ENCODE measurements at places on chromosomes 1 and 21.

DNA sequence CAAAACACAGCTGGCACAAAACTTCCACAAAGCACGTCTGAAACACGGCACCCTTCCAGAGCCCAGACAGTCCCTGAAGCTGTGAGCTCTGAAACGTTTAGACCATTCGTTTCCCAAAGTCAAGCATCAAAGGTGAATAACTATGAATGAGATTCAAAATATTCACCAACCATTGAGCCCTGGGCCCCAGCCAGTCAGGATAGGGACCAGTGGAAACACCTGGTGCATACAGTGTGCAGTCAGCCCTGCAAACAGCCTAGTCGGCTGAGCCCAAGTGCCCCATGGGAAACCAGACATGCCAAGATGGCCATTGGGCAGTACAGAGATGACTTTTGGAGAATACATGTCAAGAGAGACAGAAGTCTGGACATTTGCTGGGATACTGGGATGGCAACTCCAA is 90.4 kb upstream of the EDN2 start:
- DNase-seq = no peak

DNA sequence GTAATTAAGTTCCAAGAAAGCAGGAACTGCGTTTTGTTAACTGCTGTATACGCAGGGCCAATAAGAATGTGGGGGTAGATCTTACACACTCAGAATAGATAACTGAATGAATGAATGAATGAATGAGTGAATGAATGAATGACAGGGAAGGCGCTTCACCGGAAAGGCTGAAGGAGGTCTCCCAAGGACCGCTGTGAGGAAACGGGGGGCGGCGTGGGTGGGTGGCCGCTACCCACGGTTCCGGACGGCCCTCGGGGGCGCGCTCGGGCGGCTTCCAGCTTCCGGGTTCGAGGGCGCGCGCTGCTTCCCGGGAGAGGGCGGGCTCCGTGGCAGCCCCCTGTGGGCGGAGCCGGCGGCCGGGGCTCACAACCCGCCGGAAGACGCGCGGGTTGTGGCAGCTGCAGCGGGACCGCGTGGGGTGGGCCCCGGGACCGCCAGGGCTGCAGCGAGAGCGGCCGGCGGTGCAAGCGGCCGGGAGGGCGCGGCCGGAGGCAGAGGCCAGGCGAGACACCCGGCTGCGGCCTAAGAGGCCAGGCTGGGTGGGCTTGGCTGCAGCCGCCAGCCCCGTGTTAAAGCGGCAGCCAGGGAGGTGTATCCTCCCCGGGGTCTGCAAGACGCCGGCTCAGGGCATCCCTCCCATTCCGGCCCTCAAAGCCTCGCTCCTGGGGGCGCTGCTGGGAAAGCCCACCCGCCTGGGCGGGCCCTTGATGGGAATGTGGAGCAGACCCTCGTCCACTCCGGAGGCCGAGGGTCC is at the start of gene ZFP69:
TSS of gene ZFP69 (plus strand) at position 367 of the 754 bp plus-strand sequence. CDS start 2,072 bp downstream, outside the sequence.
- DNase-seq = peak; percentile 93

DNA sequence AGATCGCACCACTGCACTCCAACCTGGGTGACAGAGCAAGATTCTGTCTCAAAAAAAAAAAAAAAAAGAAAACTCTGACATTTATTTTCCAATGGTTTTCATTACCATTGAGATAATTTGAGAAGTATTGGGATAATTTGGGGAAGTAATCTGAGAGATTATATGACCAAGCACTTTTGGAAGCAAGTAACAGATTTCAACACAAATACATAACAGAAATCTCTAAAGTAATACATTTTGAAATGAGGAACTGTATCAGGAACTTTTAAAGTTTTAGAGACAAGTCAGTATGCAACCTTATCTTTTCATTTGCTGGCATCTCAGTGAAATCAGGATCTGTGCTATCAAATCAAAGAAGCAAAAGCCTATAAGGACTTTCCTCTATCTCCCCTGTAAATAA is 25.4 kb upstream of the SLC16A1 start:
- DNase-seq = no peak

DNA sequence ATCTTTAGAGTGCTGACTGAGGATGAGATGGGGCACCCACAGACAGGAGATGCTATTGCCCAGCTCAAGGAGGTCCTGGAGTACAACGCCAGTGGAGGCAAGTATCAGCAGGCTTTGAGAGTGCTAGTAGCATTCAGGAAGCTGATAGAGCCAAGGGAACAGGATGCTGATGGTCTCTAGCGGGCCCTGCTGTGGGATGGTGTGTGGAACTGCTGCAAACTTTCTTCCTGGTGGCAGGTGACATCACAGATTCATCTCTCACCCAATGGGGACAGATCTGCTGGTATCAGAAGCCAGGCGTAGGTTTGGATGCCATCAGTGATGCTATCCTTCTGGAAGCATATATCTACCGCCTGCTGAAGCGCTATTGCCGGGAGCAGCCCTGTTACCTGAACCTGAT is 609.8 kb upstream of the NCAM2 start:
- no peak for DNase-seq

- DNase-seq = no peak
Measured at GRCh38 chr1:199522936-199523335, 504.6 kb upstream of the NR5A2 start.

- DNase-seq = no peak
Measured at GRCh38 chr1:194975913-194976312, 1632.3 kb downstream of the KCNT2 start.

DNA sequence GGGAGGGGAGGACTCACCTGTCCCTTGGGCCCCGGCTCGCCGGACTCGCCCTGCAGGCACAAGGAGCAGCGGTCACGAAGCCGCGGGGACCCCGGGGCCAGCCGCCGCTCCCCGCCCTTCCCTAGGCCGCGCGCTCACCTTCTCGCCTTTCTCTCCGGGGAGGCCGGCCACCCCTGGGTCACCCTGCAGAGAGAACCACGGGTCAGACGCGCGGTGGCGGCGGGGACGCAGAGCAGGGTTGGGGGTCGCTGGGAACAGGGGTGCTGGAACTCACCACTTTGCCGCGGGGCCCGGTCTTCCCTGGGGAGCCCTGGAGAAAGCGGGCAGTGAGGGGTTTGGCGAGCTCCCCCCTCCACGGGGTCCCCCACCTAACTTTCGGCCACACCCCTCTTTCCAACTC is 13.3 kb downstream of the COL9A2 start:
- DNase-seq = no peak

DNA sequence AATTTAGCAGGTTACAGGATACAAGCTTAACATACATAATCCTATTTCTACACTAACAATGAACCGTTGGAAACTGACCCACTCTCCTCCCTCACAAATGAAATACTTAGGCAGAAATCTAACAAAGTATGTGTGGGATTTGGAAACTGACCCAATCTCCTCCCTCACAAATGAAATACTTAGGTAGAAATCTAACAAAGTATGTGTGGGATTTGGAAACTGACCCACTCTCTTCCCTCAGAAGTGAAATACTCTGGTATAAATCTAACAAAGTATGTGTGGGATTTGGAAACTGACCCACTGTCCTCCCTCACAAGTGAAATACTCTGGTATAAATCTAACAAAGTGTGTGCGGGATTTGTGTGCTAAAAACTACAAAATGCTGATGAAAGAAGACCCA is 60.3 kb downstream of the TRAF5 start:
- DNase-seq = no peak

DNA sequence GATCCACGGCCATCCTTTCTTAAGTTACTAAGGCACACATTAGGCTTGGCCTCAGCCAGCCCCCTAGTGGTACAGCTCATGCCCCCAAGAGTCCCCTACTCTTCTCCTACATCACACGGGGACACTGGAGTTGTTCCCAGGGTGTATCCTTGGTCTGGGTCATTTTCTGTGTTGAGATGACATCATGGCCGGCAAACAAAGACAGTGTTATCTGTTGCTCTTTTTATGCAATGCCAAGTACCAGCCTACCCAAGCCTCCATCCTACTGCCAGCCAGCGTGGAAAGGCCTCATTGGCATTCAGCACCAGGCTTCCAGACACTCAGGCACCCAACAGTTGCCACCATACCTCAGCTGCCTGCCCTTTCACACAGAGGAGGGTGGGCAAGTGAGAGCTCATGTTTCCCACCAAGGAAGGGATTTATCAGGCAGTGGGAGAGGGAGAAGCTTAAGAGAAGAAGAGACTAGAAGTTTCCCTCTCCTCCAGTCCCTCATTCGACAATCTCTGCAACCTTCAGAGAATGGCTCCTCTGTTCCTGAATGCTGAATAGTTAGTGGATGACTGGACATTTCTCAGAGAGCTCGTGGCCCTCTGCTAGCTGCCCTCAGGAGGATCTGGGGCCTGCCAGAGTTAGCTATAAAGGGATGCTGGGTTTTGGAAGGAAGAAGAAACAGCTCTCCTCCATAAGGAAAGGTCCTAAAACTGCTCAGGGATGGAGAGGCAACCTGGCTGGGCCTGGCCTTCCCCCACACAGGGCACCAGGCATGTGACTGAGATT is 17.7 kb downstream of the CBR1 start:
- DNase-seq = peak; percentile 26

- peak; percentile 77 for DNase-seq
Measured at GRCh38 chr1:111990878-111991718, 1.6 kb upstream of the KCND3 start.

GRCh38 chr21:46060596-46061061 is 37.3 kb upstream of the COL6A2 start:
- DNase-seq = no peak

DNA sequence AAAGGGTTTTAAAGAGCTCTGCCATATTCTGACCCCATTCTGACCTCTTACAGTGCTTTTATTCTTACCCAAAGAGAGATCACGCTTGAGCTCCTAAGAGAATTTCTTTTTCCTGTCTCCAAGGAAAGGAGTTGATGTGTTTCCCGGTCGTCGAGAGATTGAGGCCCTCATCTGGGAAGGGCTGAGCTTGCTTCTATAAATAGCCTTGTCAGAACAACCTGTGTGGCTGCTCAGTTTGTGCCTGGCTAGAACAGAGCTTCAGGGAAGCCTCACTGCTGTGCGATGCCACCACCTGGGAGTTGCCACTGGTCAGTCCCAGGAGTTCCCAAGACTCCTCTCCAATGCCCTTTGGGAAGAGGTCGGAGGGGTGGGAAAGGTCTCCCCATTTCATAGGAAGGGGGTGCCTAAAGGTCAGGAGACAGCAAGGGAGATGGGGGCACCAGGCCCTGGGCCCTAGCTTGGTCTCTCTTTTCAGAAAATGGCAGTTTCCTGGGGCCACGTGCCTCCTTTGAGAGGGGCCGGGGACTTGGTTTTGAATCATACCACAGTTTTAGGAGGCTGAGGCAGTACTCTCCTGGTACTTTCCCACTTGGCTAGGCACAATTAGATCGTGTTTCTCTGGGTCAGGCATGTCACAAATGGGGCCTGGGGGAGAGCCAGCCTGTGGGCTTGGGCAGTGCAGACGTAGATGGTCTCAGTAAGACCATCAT is 52.1 kb downstream of the EIF2D start:
- no peak for DNase-seq

DNA sequence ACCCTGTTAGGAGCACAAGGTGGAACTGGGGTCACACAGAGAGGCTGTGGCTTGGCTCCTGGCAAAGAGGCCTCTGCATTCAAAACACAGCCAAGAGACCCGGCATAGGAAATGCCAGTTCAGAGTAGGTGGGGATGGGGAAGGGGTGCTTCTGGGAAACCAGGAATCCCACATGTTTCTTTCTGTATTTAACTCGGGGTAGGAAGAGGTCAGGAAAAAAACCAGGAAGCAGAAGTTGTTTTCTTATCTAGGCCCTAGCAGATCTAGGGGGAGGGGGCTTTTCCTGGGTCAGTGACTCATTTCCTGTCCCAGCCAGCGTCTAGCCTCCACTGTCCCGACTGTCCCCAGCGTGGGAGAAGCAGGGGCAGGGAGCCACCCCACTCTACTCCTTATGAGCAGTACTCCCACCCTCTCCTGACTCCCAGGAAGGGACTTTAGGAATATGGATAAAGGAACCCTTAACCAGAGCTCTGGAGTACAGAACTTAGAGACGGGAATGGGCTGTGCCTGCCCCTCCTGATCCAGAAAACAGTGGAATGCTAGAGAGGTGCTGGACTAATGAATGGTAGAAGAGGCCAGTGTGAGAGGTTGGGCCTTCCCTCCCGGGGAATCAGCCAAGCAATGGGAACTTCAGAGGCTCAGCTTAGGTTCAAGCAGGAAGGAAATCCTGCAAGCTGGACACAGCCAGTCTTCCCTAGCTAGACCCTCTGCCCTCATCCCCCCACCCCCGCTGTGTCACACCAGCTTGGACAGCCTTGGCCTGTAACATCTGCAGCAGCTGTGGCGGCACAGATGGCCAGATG is 5.7 kb downstream of the FHL3 start:
- DNase-seq = no peak

- DNase-seq = no peak
Measured at GRCh38 chr1:180606155-180606554, 25.7 kb upstream of the XPR1 start.

GRCh38 chr1:156828400-156829124 is 11.9 kb upstream of the SH2D2A start:
- DNase-seq = no peak

GRCh38 chr1:89280766-89281165 is 8.1 kb upstream of the GBP5 start:
- DNase-seq = no peak

DNA sequence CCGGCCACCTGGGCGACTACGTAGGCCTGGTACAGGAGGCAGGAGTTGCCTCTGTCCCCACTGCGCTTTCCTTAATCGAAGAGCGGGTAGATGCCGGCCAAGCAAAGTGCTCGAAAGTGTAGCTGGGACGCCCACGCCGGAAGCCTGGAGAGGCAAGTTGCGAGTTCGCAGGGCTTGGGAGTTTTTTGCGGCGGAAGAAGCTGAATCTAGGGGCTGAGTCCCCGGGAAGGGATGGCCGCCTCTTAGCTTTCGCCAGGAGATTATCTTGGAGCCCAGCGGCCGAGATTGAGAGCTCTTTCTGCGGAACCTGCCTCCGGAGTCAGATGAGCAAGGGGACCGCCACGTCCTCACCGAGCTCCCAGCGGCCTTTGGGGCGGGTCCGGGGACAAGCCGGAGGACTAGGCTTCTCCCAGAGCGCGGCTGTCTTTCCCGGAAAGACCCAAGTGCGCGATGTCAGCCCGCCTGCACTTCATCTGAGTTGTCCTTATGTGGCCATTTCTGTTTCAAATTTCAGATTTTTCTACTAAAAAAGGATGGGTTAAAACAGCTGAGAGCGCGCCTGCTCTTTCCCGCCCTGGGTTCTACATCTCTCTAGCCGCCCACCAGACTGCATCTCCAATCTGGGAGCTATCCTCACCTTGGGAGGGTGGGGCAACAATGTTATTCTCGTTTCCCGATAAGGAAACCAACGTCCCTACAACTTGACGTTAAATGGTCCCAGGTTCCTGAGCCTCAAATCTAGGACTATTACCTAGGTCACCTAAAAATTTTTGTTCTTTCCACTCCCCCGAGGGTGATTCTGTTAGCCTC is 12.4 kb upstream of the TBX15 start:
- DNase-seq = peak; percentile 31

DNA sequence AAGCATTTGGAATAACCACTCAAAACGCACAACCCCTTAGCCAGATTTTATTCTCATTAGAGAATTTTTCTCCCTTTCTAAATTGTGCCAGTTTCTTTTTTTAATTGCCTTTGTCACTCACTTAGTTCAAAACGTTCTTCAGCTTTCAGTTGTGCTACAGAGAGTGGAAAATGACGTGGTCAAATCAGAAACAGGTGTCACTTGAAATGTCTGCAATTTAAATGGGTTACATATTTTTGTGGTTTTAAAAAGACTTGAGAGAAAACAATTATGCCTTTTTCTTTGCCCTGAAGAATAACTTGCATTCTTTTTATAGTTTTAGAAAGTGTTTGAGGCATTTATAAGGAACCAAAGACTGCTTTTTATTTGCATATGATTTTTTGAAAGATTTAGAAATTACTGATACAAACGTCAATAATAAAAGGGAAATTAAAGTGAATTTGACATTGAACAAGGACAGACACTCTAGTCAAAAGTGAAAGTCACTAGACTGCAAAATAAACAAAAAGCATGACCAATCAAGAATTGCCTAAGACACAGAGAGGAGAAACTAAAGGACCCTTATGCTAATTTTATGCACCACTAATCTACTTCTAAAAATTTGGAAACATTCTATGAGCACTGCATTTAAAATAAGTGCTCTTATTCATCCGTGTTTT is 191.0 kb downstream of the TPR start:
- DNase-seq = no peak
